ENCODE measurements at places on chromosomes 5 and 9.
A peak's percentile ranks its signal among the peaks of the same experiment; 100 is the strongest.

DNA sequence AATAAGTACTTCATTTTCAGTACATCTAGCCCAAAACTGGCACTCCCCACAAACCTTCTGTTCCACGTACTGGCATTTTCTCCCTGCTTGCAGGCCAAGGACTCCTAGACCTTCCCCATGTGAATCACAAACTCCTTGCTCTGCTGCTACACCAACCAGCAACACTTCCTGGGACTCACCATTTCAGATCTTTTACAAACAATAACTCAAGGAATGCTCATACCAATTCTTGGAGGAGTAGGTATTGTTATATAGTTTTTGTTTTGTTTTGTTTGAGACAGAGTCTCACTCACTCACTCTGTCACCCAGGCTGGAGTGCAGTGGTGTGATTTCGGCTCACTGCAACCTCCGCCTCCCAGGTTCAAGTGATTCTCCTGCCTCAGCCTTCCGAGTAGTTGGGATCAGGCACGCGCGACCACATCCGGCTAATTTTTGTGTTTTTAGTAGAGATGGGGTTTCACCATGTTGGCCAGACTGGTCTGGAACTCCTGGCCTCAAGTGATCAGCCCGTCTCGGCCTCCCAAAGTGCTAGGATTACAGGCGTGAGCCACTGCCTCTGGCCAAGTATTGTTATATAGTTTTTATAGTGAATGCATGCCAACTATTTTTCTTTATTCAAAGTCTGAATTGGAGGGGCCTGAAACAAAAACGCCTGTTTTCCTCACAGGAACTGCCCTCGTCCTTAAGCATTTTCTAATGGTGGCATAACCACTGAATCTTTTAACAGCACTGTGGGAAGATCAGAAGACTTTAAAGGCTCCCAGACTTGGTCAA, 210.8 kb downstream of the TSSK1B start:
- DNase-seq, result no peak

DNA sequence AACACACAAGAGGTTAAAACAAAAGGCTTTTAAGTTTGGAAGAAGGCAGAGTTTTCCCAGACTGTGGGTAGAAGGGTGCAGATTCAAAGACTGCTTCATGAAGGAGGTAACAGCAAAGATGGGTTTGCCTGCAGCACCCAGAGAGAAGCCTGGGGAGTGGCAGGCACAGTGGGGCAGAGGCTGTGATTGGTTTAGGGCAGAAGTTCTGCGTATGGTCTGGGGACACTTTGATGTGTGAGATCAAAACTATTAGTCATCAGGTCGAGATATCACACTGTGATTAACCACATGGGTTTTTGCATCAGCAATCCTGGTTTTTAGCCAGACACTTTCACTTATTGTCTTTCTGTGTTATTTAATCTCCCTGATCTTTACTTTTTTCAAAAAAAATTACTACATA, 188.8 kb upstream of the GLRA1 start:
- DNase-seq, result no peak

- DNase-seq, result no peak
Measured at GRCh38 chr9:131468031-131468430, 34.7 kb upstream of the POMT1 start.

- DNase-seq, result no peak
Measured at GRCh38 chr9:108069991-108070390, 580.4 kb upstream of the KLF4 start.

DNA sequence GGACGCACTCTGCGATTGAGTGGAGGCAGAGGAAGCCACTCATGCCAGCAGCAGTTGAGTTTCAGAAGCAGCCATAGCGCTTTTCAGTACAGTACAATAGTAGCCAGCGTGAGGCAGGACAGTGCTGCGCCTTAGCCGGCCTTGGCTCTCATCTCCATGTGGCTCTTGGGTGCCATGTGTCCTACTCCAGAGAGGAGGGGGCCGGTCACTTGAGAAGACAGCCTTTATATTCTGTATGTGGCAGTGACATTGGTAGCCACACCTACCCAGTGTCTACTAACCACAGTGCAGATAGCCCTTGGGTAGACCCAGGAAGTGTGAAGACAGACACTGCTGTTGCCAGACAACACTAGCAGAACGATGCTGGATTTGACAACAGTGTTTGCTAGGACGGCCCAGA, 42.3 kb downstream of the FAM78A start:
- no peak for DNase-seq

GRCh38 chr9:13088720-13089427, 190.6 kb downstream of the MPDZ start:
- DNase-seq, result peak; percentile 8

DNA sequence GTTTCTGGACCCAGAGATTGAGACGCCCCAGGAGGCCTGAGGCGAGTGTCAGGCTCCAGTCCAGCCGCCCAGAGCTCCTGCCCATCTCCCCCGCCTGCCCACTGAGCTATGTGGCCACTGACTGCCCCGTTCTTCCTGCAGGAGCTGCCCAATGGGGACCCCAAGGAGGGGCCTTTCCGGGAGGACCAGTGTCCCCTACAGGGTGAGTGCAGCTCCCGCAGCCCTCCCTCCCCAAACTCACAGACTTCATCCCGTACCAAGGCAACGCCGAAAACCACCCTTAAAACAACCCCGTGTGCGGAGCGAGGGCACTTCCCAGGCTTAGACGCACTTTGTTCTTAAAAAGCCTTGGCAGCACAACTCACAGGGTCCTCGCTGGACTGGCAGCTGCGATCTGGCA, 23.4 kb downstream of the NKD2 start:
- DNase-seq, result no peak

Measured in AG09319 (cell line).